ENCODE measurements at places on chromosomes 12 and 14.
A peak's percentile ranks its signal among the peaks of the same experiment; 100 is the strongest.

DNA sequence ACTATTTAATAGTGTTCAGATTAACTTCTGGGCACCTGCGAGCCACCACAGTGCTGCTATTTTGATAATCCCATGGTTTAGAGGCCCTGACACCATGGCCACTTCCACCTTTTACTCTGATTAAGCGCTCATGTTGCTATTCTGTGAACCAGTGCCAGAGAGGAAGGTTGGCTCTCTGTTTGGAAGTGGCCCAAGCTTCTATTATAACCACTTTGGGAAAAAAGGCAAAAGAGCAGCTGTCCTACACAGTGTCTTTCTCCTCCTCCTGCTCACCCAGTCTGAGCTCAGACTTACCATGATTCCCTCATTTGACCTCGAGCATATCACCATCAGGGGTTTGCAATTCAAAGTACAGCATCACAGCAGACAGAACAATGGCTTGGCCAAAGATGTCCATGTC is 23.3 kb downstream of the DYRK2 start:
- no peak for DNase-seq

GRCh38 chr12:80041071-80041470 is 58.3 kb upstream of the OTOGL start:
- no peak for DNase-seq

DNA sequence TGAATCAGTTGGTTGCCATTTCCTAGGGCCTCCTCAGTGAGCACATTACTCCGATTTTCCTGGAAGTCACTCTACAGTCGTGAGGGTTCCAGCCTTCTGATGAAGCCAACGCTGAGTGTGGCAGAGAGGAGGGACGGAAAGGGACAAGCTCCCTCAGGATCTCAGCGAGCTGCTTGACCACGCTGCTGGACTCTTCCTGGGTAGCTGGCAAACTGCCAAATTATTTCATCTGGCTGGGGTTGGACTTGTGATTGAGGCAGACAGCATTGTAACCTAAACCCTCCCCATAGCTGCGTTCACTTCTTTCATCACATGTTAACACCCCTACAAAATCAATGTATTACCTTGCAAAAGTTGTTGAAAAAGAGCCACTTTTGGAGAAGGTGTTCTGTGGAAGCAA is 69.6 kb upstream of the CHST11 start:
- no peak for DNase-seq

- no peak for DNase-seq
Observed at GRCh38 chr12:98274430-98275130, 240.8 kb upstream of the TMPO start.

DNA sequence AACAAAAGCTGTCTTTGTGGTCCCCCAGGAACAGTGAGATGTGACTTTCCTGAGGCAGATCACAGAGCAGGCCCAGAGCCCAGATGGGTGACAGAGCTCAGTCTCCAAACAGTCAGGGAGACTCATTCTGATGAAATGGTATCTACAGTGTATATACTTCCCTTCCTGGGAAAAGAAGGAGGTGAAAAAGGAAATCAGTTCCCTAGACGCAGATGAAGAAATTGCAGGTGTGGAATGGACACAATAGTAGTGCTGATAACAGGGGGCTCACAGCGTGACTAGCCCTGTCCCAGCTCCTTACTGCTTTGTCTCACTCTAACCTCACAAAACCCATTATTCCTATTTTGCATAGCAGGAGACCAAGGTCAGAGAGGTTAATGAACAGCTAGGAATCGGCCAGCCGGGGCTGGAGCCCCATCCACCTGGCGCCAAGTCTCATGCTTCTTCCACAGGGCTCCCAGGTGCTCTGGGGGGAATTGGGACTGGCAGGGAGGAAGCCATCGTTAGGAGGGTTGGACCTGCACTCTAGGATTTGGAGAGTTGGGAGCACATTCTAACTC is 11.9 kb downstream of the KCNH3 start:
- DNase-seq, result no peak

GRCh38 chr12:55850893-55851292 is 8.2 kb upstream of the MMP19 start:
- DNase-seq, result no peak

GRCh38 chr12:101013993-101014392 is 196.0 kb downstream of the SLC5A8 start:
- no peak for DNase-seq

GRCh38 chr14:41130274-41130673 is 476.4 kb upstream of the LRFN5 start:
- no peak for DNase-seq

- no peak for DNase-seq
Observed at GRCh38 chr14:22577334-22577908, 11.6 kb downstream of the DAD1 start.

DNA sequence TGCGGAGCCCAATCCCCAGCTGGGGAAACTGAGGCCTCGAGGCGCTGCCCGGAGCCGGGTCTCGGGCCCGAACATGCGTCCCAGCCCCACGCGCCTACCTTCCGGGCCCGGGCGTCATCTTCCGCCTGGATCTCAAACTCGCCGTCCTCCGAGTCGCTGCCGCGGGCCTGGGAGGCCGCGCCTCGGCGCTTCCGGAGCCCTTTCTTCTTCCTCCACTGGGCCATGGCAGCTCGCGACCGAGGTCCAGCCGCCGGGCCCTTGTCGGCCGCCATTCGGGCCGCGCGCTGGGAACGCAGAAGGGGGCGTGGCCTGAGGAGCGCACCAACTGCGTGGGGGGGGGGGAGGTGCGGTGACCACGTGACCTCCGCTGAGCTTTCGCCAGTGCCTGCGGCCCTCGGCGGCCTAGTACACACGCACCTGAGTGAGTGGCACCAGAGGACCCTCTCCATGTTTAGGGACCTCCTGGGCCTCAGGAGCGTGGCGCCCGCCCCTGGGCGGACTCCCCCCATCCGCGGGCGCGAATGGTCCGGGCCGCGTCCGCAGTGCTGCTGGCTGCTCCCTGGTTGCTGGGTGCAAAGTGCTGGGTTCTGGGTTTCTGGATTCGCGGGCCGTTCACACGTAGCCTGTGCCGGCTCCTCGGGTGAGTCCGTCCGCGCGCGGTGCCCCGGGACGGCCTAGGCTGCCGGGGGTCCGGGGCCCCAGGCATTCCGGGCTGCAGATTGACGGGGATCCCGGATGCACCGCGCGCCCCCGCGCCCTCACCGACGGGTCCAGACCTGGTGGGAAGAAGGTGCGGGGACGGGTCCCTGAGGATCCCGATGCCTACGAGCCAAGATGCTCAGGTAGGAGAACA is at the start of the genes DDX54 and RITA1:
Gene DDX54, minus strand, starts transcription at position 299 of the 853 bp plus-strand sequence. Its CDS starts 27 bp downstream, at position 272.
Gene RITA1, plus strand, starts transcription at position 542 of the 853 bp plus-strand sequence. CDS start 1,026 bp downstream, outside the sequence.
- DNase-seq, result peak; percentile 75

DNA sequence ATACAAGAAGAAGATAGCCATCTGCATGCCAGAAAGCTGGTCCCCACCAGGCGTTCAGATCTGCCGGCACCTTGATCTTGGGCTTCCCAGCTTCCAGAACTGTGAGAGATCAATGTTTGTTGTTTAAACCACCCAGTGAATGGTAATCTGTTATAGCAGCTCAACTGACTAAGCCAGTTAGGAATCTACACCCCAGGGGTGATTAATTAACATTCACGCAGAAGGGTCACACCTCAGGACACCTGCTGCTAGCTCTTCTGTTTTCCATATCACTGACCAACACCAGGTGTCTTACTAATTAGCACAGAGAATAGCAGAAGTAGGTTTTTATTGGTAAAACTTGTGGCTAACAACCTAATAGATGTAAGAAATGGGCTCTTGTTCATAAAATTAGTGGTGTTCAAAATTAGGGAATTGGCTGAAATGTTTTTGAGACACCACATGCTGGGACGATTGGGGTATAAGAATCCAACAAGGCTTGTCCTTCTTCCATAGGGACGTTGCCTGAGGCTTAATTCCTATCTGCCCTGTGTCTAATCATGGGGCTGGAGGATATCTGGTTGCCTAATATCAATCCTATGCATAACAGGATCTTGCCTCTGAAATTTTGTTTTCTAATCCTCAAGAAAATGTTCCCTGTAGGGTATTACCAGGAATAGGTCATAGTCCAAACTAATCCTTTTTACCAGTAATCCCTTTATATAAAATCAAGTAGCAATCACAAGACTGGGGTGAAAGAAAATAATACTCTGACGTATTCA is 42.0 kb upstream of the CHST11 start:
- DNase-seq, result no peak

GRCh38 chr14:98433436-98433835 is 838.6 kb downstream of the BCL11B start:
- no peak for DNase-seq

DNA sequence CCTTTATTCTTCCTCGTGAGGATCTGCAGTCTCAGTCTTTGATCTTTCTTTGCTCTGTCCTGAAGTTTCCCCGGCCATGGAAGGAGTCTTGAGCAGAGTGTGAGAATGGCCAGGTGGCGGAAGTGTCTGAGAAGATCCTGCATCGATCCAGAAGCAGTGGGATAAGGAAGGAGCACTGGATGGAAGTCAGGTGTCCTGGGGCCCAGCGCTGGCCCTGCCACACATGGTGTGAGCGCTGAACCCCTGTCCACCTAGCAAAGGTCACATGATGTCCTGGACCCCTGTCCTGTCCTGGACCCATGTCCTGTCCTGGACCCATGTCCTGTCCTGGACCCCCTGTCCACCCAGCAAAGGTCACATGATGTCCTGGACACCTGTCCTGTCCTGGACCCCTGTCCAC is 111.8 kb upstream of the MED13L start:
- DNase-seq, result no peak

- peak; percentile 100 for DNase-seq
Observed at GRCh38 chr12:57693659-57694458, at the start of gene OS9. Gene OS9, plus strand, starts transcription at chr12:57694132. Its CDS starts 30 bp downstream, at chr12:57694162.

DNA sequence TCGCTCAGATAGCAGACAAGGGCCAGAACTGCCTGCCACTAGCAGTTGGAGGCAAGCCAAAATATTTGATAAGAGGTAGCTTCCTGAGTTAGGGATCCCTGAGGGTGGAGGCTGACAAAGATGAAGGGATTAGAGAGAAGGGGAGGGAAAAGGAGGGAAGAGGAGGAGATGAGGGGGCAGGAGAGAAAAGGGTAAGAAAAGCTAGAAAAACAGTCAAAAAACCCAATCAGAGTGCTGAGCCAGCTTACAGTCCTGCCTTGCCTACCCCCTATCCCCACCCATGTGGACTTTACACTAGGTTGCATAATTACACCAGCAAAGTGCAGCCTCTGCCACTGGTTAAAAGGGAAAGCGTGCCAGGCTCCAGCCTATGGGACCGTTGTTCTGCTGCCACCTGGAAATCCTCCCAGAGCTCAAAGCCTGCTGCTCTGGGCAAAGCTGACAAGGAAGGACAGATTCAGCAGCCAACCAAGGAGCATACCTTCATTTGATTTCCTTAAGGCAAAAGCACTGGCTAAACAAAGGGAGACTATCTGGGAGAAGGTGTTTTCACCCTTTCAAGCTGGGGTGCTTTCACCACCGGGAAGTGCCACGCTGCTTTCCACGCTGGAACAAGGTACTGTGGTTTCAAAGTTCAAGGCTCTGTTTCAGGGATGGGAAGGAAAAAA is 3.8 kb upstream of the NUMB start:
- DNase-seq, result no peak

GRCh38 chr14:44669496-44669895 is 162.4 kb upstream of the FSCB start:
- DNase-seq, result no peak

DNA sequence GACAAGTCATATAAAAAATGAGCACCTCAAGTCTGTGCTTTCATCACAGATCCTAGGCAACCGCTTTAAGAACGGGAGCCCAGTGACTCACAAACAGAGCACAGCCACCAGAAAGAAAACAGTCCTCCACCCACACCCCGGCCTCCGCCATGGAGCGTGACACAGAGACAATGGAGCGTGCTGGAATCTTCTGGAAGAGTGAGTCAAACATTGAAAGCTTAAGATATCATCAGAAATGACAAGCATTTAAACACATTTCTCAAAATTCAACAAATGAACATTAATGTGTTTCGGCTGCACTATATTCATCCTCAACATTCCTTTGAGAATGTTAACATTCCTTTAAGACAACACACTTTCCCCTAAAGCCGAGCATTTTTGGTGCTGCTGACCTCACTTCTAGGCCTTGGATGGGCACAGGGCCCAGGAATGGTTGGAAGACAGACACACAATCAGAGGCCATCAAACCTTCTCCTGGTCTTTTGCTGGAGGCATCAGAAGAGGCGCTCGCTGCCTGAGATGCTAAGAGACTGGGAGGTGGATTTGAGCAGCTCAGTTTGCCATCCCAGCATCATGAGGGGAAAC is 23.6 kb upstream of the TMEM132D start:
- no peak for DNase-seq

DNA sequence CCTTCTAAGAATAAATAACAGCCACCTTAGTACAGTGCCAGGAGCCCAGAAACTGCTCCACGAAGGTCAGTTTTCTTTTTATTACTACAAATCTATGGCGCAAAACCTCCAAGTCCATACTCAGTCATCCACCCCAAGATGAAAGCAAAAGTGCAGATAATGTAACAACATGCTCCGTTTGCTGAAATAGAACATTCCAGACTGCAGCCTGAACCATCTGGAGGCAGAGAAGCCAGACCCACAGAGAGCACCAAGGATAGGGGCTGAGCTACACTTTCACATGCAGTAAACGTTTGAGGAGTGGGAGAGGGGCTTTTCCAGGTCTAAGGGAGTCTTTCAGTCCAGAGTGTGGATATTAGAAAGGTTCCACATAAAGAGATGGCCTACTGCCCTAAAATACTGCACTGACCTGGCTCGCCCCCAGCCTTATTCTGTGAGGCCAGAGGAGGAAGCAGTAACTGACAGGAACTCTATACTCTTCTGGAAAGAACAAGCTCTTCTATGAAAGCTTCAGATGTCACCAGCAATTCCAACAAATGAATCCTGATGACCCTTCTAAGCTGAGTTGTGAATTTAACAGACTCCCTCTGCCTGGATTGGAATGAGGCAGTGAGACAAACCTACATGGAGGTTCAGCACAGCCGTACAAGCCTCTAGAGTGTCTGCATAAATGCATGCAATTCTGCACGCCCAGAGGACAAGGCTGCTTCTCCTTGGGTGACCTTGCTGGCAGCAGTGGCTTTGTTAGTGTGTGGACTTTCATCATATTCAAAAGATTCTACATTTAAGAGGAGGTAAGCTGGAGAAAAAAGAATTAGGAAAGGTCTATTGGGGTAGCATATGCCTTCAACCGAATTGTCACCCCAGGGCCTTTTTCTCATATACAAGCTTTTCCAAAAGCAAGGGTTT is 153.9 kb upstream of the EGLN3 start:
- no peak for DNase-seq

GRCh38 chr12:38258411-38258810 is 58.2 kb upstream of the ALG10B start:
- no peak for DNase-seq

- DNase-seq, result no peak
Observed at GRCh38 chr12:107465625-107466024, 220.0 kb upstream of the PWP1 start.

GRCh38 chr12:19683178-19683927 is 244.1 kb downstream of the AEBP2 start:
- DNase-seq, result no peak

- no peak for DNase-seq
Observed at GRCh38 chr12:107356266-107356936, 263.1 kb upstream of the CRY1 start.
